ENCODE measurements at places on chromosomes 5 and 9. TPM values are rescaled to one million over a fixed set of nuclear protein-coding genes. Genes with fewer than 3 reads are reported as not detected.

The SPRY4 gene
- 16.1 TPM for total RNA-seq

The SLC4A9 gene
- total RNA-seq = not detected

- no peaks in the 10 kb centered on the region for H3K27me3 ChIP-seq
- DNase-seq = no peak
- H3K4me1 ChIP-seq = no peaks in the 10 kb centered on the region
- H3K36me3 ChIP-seq = no peaks in the 10 kb centered on the region
- no peak overlapping the region for H3K27ac ChIP-seq
Measured at GRCh38 chr9:117936185-117937130, 232.3 kb downstream of the TLR4 start.

- DNase-seq = no peak
- H3K4me3 ChIP-seq = peak overlapping the region; percentile 26
- no peak overlapping the region for H3K27ac ChIP-seq
- no peaks in the 10 kb centered on the region for H3K27me3 ChIP-seq
Measured at GRCh38 chr5:58925627-58926540, 343.0 kb downstream of the RAB3C start.

DNA sequence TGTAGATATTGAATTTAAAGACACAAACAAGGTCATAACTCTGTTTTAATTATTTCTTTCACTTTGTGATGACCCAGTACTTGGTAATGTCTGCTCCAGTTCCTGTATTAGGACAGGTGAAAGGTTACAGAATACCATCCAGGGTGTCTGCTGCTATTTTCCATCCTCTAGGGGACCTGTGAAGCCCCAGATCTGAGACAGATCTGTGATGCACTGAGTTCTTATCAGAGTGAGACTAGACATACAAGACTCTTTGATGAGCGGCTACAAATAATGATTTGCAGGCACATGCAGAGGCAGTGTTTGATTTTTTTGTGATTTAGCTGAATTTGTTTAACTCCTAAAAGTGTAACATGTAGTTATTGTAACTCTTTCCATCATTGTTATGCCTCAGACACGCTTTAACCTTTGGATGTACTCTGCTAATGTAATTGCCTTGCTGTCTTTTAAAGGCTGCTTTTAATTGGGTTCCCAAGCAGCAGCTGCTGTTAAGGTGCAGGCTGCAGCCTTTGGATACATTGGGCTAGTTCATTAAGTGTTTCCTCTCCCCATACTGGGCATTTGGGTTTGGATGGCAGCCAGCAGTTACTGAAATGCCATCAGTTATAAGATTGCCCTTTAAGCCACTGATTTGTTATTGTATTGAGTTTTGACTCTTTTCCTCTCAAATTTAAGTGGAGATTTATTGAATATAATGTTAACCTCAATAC is 63.3 kb downstream of the RASGRF2 start:
- no peak overlapping the region for H3K4me3 ChIP-seq
- no peak for DNase-seq
- peaks cover 4% of the 10 kb centered on the region for H3K36me3 ChIP-seq
- H3K27ac ChIP-seq = no peak overlapping the region
- peaks cover 5% of the 10 kb centered on the region for H3K4me1 ChIP-seq
- H3K27me3 ChIP-seq = peaks cover 13% of the 10 kb centered on the region

DNA sequence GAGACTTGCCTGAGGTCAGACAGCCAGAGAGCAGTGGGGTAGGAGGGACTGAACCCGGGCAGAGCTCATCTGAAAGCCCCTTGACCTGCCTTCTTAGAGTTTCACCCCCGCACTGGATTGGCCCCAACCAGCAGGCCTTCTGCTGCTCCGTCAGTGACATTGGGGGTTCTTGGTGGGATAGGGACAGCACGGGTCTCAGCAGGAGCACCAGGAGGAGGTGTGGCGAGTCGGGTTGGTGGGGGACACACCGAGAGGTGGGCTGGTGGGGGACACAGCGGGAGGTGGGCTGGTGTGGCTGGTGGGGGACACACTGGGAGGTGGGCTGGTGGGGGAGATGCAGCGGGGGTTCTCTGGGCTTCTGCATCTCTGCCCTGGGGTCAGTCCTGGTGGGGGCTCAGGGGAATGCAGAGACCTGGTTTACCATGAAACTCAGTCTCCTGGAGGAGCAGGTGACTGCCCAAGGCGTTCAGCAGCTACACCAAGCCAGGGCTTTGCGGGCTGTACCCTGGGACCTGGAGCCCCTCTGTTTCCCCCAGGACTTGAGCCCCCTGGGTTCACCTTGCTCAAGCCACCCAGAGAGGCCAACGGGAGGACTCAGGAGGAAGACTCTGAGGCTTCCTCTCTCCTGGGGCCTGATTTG is 28.1 kb upstream of the RNU6ATAC start:
- H3K27me3 ChIP-seq = peaks cover 12% of the 10 kb centered on the region
- peaks cover 13% of the 10 kb centered on the region for H3K4me1 ChIP-seq
- H3K27ac ChIP-seq = no peak overlapping the region

- no peak overlapping the region for H3K4me3 ChIP-seq
- no peak for DNase-seq
- no peaks in the 10 kb centered on the region for H3K4me1 ChIP-seq
- no peak overlapping the region for H3K27ac ChIP-seq
Measured at GRCh38 chr5:40879163-40879942, 29.9 kb upstream of the C7 start.
